ENCODE measurements at places on chromosomes 11 and 22. TPM values are rescaled to one million over a fixed set of nuclear protein-coding genes. Genes with fewer than 3 reads are reported as not detected.

GRCh38 chr11:105861225-105861624 is 160.8 kb downstream of the MSANTD4 start:
- H3K27ac ChIP-seq = no peak overlapping the region
- H3K36me3 ChIP-seq = no peaks in the 10 kb centered on the region
- no peak for DNase-seq
- H3K4me3 ChIP-seq = no peak overlapping the region
- no peaks in the 10 kb centered on the region for H3K27me3 ChIP-seq

- no peak overlapping the region for H3K27ac ChIP-seq
- DNase-seq = no peak
- H3K27me3 ChIP-seq = no peaks in the 10 kb centered on the region
- no peak overlapping the region for H3K4me3 ChIP-seq
- H3K36me3 ChIP-seq = no peaks in the 10 kb centered on the region
Measured at GRCh38 chr22:21018314-21018713, 3.3 kb downstream of the P2RX6 start.

GRCh38 chr11:118899706-118900360 is 16.1 kb downstream of the CXCR5 start:
- peaks cover 27% of the 10 kb centered on the region for H3K4me1 ChIP-seq
- no peak overlapping the region for H3K27ac ChIP-seq
- H3K36me3 ChIP-seq = peaks cover 78% of the 10 kb centered on the region
- no peak for DNase-seq
- H3K4me3 ChIP-seq = no peak overlapping the region

- no peaks in the 10 kb centered on the region for H3K36me3 ChIP-seq
- H3K4me3 ChIP-seq = no peak overlapping the region
- H3K4me1 ChIP-seq = no peaks in the 10 kb centered on the region
- H3K27ac ChIP-seq = no peak overlapping the region
- DNase-seq = no peak
Measured at GRCh38 chr11:133386262-133386661, 146.0 kb downstream of the OPCML start.

DNA sequence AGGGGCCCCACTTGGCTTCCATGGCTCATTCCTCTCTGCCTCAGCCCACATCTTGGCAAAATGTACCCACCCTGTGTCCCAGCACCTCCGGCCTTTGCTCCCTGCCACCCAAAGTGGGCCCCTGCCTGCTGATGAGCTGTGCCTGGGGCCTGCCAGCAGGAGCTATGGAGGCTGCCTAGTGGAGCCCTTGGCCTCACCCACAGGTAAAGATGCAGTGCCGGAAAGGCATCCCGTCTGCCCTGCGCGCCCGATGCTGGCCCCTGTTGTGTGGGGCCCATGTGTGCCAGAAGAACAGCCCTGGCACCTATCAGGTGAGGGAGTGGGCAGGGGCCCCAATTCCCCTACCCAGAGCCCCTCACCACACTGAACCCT is 1.3 kb downstream of the TBC1D10C start:
- peak overlapping the region; percentile 94 for H3K4me3 ChIP-seq
- H3K27ac ChIP-seq = peak overlapping the region; percentile 63
- H3K27me3 ChIP-seq = no peaks in the 10 kb centered on the region
- peaks cover 33% of the 10 kb centered on the region for H3K36me3 ChIP-seq
- peak; percentile 49 for DNase-seq
- peaks cover 91% of the 10 kb centered on the region for H3K4me1 ChIP-seq

- no peak overlapping the region for H3K4me3 ChIP-seq
- DNase-seq = peak; percentile 74
- no peaks in the 10 kb centered on the region for H3K36me3 ChIP-seq
- H3K27ac ChIP-seq = no peak overlapping the region
Measured at GRCh38 chr22:22959147-22959827, 71.7 kb downstream of the IGLL5 start.

- H3K4me3 ChIP-seq = no peak overlapping the region
- no peak for DNase-seq
- no peaks in the 10 kb centered on the region for H3K4me1 ChIP-seq
- no peaks in the 10 kb centered on the region for H3K36me3 ChIP-seq
- H3K27ac ChIP-seq = no peak overlapping the region
Measured at GRCh38 chr22:40541300-40541699, 95.2 kb downstream of the MRTFA start.

TMEM45B gene
- not detected for total RNA-seq

OR52K2 gene
- not detected for total RNA-seq

MUC6 gene
- total RNA-seq = not detected

KDM4D gene
- 0.14 TPM for total RNA-seq

Data from natural killer cell (primary cell).